Hepatic stellate cell (primary cell): ENCODE measurements at places on chromosomes 16 and 17.

DNA sequence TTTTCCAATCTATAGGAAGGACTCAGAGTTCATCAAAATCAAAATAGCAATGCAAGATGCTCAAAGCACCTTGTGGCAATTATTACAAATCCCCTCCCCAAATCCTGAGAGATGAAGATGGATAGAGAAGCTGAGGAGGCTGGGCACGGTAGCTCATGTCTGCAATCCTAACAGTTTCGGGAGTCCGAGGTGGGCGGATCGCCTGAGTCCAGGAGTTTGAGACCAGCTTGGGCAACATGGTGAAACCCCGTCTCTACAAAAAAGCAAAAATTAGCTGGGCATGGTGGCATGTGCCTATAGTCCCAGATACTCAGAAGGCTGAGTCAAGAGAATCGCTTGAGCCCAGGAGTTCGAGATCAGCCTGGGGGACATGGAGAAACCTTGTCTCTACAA lies 8.6 kb downstream of the TBC1D16 start:
- DNase-seq: no peak

- no peak for DNase-seq
Measured at GRCh38 chr17:57566721-57567120, 178.4 kb downstream of the CCDC182 start.

DNA sequence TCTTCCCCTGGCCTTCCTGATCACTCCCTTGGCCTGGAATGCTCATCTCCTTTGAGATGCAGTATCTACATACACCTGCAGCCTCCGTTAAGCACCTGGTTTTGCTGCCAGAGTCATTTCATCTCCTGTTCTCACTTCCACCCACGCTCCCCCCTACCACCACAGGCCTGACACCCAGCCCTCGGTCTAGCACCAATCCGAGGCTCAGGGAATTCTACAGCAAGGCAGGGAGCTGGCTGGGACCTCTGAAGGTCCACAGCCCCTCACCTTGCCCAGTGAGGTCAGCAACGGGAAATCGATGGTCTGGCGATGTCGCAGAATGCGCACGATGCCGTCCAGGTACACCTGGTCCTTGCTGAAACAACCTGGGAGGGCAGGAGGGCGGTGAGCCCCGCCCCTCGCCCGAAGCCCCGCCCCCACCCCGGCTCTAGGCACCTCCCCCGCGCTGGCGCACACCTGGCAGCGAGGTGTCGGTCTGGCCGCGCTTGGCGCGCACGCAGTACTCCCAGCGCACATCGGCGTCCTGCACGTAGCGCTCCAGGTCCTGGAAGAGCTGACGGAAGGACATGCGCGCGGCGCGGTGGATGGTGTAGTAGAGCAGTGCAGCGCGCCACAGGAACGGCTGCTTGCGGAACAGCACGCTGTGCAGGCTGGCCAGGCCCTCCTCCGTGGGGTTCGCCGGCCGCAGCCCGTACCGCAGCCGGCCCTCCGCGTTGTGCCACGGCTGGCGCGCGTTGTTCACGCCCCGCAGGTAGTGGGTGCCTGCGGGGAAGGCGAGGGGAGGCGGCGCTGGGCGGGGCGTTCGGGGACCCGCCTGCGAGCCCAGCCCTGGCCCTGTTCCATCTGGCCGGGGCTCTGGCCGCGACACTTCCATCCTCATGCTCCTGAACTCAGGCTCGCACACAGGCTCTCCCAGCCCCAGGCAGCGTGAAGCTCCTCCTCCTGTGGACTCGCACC lies 5.7 kb downstream of the MATCAP1 start:
- peak; percentile 82 for DNase-seq

DNA sequence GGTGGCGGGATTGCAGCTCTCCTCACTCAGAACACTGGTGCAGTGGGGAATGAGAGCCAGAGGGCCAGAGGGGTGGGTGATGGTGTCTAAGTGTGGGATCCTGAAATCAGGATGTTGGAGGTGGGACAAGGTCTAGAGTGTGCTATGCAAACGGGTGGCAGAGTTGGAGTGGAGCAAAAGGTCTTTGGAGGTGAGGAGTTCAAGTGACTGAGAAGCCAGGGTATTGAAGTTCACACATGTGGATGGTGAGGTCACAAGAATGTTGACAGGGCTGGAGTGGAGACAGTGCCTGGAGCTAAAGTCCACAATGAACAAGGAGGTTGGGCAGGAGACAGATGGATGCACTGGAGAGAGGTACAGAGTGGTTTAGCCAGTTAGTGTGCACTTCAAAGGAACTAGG lies 38.3 kb upstream of the MAP3K14 start:
- DNase-seq: no peak

- no peak for DNase-seq
Measured at GRCh38 chr17:48598736-48599135, 5.2 kb upstream of the HOXB5 start.

- no peak for DNase-seq
Measured at GRCh38 chr17:31574458-31574857, 183.0 kb downstream of the RAB11FIP4 start.

DNA sequence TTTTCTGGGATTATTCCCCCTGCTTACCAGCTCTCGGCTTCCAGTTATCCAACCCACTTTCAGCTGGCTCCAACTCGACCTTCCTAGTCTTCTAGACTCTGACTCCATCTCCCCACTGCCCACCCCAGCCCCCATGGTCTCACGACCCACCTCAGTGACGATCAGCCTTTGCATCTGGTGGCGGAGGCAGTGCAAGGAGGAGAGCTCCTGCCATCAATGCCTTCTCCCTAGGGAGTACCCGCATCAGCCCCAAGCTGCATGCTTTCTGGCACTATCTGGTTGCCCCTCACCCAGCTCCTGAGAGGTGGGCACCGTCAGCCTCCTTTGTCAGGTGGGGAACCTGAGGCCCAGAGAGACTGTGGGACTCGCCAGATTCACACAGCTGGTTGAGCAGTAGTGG lies 72.6 kb upstream of the RPL38 start:
- DNase-seq: no peak

DNA sequence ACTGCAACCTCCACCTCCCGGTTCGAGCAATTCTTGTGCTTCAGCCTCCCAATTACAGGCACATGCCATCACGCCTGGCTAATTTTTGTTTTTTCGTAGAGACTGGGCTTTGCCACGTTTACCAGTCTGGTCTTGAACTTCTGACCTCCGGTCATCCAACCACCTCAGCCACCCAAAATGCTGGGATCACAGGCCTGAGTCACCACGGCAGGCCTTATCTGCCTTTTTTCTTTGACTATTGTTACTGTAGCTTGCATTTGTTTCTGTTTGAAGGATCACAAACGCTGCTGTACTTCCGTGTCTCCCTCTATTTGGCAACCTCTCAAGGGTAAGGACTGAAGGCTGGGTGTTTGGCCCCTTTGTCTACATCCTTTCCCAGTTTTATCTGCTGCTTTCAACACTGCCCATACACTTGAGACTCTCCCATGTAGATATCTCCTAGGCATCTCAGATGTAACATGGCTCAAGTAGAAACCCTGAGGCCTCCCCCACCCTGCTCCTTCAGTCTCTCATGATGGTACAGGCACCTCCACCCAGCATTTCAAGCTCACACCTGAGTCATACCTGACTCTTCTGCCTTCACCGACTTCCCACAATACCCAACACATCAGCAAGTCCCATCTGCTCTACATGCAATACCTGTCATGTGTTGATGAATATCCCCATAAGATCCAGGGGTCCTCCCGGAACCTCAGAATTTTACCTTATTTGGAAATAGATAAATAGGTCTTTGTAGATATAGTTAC lies 219.0 kb downstream of the CPPED1 start:
- no peak for DNase-seq

GRCh38 chr17:8580952-8581658 lies 49.4 kb downstream of the MYH10 start:
- DNase-seq: no peak

DNA sequence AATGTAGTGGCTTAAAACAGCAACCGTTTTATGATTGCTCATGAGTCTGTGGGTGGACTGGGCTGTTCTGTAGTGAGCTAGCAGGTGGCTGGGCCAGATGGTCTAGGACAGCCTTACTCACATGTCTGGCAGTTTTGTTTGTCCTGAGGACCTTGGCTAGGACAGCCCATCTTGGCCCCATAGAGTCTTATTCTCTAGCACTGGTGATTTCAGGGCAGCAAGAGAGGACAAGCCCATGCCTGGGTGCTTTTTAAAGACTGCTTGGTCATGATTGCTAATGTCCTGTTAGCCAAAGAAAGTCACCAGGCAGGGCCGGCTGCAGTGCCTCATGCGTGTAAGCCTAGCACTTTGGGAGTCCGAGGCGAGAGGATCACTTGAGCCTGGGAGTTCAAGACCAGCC lies 139.8 kb downstream of the KATNIP start:
- no peak for DNase-seq

DNA sequence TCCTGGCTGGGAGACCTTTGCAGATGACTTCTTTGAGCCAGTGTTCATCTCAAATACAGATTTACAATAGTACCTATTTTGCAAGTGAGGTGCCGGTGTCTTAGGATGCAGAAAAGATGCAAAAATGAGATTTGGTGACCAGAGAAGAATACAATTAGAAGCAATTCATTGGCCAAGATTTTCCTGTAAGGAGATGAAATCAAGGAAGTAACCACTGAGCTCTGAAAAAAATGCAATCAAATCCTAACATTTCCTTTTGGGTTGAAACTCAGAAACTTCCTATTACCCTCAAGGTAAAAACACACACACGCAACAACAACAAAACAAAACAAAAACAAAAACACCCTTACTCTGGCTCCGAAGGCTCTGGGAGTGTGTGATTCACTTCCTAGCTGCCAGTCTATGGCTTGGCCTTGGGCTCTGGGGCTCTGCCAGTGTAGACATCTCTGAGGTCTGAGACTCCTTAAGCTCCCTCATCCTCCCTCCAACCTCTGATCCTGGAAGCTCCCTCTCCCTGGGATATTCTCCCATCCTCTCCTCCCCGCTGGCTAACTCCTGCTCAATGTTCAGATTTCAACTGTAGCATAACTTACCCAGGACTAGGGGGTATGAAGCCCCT lies 16.8 kb upstream of the MT4 start:
- no peak for DNase-seq

DNA sequence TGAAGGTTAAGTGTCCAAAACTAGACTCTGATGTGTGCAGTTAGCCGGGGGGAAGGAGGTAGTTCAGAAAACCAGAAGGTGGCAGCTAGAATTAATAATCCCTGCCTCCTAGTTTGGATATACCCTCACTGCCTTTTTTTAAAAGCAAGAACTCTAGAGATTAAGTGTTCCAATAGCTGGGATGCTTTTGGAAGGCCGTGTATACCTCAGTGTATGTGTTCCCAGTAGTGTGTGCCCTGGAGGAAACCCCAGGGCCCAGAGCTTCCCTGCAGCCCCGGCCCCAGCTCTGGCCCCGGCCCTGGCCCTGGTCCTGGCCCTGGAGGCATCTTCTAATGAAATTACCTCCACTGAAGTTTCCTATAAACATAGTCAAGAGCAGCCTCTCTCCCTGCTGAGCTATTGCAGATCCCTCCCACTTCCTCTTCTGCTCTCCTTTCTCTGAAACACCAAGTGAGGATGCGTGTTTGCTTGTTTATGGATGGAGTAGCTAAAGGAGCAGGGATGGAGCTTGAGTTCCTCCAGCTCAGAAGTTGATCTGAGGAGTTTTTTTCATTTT lies 130.7 kb downstream of the PRKCA start:
- peak; percentile 22 for DNase-seq

GRCh38 chr17:63434951-63435571 lies 11.0 kb downstream of the CYB561 start:
- DNase-seq: no peak

- no peak for DNase-seq
Measured at GRCh38 chr17:9987779-9988585, 82.9 kb upstream of the RCVRN start.

DNA sequence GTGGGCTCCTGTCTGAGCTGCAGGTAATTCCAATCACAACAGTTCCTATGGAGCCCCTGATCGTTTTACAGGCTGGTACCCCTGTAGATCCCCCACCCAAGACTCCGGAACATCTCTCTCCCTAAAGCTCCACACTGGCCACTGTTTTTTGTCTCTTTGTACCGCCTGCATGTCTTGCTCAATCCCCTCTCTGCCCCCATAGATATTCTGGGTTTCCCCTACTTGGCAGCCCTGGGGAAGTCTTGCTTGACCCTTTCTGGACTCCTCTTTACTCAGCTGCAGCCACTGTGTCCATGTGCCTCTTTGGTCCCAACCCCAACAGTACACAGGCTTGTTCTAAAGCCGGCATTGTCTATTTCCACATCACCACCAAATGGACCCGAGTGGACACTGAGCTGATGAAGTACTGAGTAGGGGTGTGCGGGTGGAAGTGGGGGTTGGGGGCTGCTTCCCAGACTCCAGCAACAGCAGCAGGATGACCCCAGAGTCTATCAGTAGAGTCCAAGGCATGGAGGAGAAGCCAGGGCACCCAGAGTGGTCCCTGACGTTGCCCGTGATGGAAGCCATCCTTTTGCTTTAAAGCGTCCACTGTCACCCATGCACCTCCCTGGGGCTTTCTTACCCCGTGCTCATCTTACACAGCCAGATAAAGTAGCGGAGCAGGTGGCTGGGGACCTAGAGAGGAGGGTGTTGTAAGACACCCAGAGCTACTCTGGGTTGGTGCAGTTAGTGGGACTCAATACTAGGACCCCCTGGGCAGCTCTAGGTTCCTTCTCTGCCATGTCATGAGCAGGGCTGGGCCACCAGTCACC lies 6.4 kb downstream of the CD300LB start:
- DNase-seq: no peak

- DNase-seq: no peak
Measured at GRCh38 chr17:48462946-48463345, 32.9 kb upstream of the SKAP1 start.

- DNase-seq: no peak
Measured at GRCh38 chr17:14776791-14777190, 475.9 kb downstream of the HS3ST3B1 start.

DNA sequence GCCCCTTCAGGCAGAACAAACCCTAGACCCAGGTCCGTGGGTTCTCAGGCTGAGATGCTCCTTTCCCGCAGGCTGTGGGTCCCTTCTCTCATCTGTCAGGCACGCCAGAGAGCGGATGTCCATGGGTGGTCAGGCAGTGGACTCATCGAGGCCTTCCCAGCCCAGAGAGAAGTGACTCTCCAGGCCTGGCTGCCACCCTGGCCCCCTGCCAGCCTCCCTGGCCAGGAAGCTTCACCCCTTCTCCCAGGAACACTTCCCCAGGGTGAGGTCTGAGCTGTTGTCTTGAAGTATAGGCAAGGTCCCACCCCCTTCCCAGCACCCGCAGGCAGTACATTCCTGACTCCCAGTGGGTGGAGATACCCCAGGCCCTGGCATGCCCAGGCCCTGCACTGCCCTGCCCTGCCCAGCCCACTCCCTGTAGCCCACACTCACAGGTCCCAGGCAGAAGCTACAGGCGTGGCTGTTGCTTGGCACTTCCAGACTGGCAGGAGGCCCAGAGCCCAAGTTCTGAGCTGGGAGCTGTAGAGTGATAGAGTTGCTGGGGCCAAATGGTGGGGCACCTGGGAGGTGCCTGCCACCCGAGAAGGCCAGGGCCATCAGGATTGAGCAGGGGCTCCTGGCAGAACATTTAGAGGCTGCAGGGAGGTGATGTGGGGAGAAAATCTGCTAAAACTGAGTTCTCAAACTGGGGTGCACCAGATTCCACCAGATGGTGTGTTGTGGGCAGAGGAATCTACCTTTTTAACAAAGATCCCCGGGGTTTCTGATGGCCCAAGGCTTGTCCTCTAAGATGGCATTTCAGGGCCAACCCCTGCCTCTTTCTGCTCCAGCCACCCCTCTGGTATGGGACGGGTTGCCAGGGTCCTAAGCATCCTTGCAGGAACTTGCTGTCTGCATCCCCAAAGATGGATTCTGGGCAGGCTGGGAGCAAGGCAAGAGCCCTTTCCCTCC lies 6.7 kb downstream of the ITGA3 start:
- DNase-seq: peak; percentile 86

- no peak for DNase-seq
Measured at GRCh38 chr16:87821376-87822107, 47.8 kb downstream of the SLC7A5 start.
